ENCODE measurements at places on chromosomes 6 and 20. TPM values are rescaled to one million over a fixed set of nuclear protein-coding genes. Genes with fewer than 3 reads are reported as not detected.
A peak's percentile ranks its signal among the peaks of the same experiment; 100 is the strongest.

The CRIP3 gene
- total RNA-seq, result not detected

- DNase-seq, result no peak
These were observed 38.7 kb upstream of the PDE10A start for GRCh38 chr6:165701564-165702354.

DNA sequence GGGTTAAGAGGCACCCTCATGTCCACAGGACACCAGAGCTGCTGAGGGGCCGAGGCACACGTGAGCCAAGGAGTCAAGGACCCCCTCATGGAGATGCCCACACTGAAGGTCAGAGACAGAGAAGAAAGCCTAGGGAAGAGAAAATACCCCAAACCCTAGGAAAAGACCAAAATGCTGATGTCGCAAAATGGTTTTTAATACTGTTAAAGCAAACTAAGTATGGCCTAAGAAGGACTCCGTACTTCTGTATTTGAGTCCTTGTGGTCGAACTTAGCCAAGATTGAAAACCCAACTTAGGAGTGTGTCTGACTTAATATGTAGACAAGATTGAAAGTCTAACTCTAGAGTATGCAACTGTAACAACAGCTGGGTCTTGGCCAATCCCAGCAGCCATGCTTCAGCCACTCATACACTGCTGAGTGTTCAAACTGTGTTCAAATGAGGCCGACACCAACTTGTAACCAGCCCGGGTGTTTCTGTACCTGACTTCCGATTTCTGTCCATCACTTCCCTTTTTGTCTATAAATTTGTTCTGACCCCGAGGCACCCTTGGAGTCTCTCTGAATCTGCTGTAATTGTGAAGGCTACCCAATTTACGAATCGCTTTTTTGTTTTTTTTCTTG lies 92.6 kb upstream of the AGPAT4 start:
- DNase-seq, result no peak

DNA sequence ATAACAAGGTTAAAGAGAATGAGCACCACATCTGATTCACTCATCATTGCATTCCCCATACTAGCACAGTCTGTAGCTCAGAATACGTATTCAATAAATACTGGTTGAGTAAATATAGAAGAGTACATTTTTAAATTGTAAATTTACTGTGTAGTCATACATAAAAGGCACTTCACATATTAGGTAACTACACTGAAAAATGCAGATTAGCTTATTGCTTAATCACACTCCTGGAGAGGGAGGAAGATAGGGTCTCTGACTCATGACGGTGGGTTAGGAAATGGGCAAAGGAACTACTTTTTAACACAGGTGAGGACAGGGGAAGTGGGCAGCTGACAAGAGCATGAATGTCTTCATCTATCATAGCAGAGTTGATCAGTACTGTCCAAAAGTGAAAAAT lies 133.2 kb downstream of the TBC1D32 start:
- no peak for DNase-seq

- DNase-seq, result no peak
These were observed 567.3 kb upstream of the BTBD3 start for GRCh38 chr20:11350126-11351005.

- DNase-seq, result no peak
These were observed 25.9 kb upstream of the CRISP1 start for GRCh38 chr6:49892280-49892679.

- DNase-seq, result no peak
These were observed 77.4 kb upstream of the TMEM170B start for GRCh38 chr6:11460001-11460668.

GRCh38 chr6:32885698-32886286 lies 31.8 kb downstream of the PSMB9 start:
- DNase-seq, result peak; percentile 88

GRCh38 chr6:17628873-17629272 lies 28.8 kb downstream of the FAM8A1 start:
- DNase-seq, result peak; percentile 24

DNA sequence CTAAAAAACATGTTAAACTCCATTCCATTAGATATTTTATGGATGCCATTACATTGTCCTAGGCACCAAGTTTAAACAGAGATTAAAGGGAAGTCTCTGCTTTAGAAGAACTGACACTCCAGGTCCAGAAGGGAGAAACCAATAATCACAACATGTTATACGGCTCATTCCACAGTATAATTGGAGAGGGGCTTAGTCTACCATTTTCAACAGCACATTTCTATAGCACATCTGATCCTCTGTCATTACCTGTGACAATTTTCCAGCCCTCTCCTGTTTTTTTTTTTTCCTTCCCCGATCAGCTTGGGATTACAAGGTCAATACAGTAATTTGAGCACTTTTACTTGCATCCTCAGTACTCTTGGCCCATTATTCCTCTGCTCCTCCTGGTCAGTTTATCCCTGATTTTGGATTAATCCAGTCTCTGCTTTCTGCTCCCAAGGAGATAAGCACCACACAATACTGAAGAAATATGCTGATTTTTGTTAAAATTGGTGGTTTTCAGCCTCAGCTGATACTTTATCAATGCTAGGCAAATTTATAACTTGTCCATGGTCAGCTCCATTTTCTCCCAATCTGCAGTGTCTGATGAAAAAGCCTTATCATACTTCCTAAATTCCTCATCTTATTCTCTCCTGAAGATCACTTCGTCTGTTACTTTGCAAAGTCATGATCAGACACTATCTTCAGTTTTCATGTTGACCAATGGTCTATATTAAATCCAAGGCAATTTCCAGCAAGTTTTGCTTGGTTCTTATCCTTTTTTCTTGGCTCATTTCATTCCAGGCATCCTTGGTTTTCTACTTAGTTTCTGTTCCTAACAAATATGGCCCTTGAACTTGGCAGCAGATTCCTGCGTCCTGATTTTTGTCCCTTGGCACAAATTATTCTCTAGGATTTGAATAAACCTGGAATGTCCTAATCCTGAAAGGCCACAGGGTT lies 30.8 kb upstream of the SYNCRIP start:
- DNase-seq, result no peak

Data from G401 (cell line).